Left kidney (tissue), 8 donors: ENCODE measurements at places on chromosomes 4 and X.

- no peak for DNase-seq
Measured at GRCh38 chr4:111359602-111360001, 736.7 kb upstream of the PITX2 start.

GRCh38 chr4:173436149-173436579, 37.2 kb upstream of the SCRG1 start:
- no peak for DNase-seq

DNA sequence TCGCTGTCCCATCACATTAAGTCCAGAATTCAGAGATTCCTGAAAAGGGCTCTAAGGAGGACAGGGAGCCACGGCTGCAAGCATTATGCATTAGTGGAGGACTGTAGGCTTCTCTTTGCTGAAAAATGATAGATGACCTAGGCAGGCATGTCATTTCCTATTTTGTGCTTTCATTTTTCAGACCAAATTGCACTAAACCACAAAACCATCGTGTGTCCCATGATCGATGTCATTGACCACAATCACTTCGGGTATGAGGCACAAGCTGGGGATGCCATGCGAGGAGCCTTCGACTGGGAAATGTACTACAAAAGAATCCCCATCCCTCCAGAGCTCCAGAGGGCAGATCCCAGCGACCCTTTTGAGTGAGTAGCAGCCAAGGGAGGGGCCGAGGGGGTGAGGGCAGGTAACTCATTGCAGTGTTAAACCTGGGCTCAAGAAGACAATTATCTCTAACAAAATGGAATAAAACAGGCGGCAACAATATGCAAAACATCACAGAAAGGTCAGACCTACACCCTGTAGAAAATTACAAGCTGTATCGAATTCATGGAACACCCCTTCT, 355.2 kb upstream of the GALNT7 start:
- DNase-seq, result no peak

GRCh38 chr4:138292321-138292720, 50.2 kb upstream of the SLC7A11 start:
- no peak for DNase-seq

- DNase-seq, result peak; percentile 8
Measured at GRCh38 chr4:72076562-72076961, 44.8 kb downstream of the NPFFR2 start.
